Osteoblast (primary cell): ENCODE measurements at places on chromosomes 2 and 18. TPM values are rescaled to one million over a fixed set of nuclear protein-coding genes. Genes with fewer than 3 reads are reported as not detected.

TTN gene
- total RNA-seq = under 0.01 TPM in 2 replicates

STON1 gene
- total RNA-seq = 15.6 and 15.9 TPM in 2 replicates

CFAP53 gene
- 0.36 and 0.59 TPM in 2 replicates for total RNA-seq

C2orf15 gene
- total RNA-seq = 0.59 TPM in 1 of 2 replicates, not detected in the other

VRK2 gene
- total RNA-seq = 22.1 and 25.0 TPM in 2 replicates

PAIP2B gene
- total RNA-seq = 0.36 and 0.59 TPM in 2 replicates

DYNAP gene
- total RNA-seq = not detected in 2 replicates

TWIST2 gene
- 9.4 TPM in 2 replicates for total RNA-seq

LTBP1 gene
- 158 and 224 TPM in 2 replicates for total RNA-seq

TMEM163 gene
- total RNA-seq = under 0.01 TPM in 1 of 2 replicates, not detected in the other

VWC2L gene
- total RNA-seq = not detected in 2 replicates

ITSN2 gene
- 32.7 and 33.7 TPM in 2 replicates for total RNA-seq

FSIP2 gene
- under 0.01 TPM in 2 replicates for total RNA-seq

GPATCH11 gene
- total RNA-seq = 6.2 and 8.0 TPM in 2 replicates

GAL3ST2 gene
- 0.29 and 0.36 TPM in 2 replicates for total RNA-seq

CDCA7 gene
- 0.59 and 1.1 TPM in 2 replicates for total RNA-seq
